Dorsolateral prefrontal cortex (tissue), 122 donors: ENCODE measurements at places on chromosomes 5 and 9. TPM values are rescaled to one million over a fixed set of nuclear protein-coding genes. Genes with fewer than 3 reads are reported as not detected.

Gene HBEGF
- 7.1 TPM for total RNA-seq

Gene CNTLN
- total RNA-seq = 6.3 TPM

Gene LVRN
- 0.62 TPM for total RNA-seq

Gene DMRTA1
- 0.35 TPM for total RNA-seq

Gene TMEM141
- 55.2 TPM for total RNA-seq

Gene SPATA6L
- 11.2 TPM for total RNA-seq

Gene POU4F3
- not detected for total RNA-seq

Gene GABRA6
- 2.5 TPM for total RNA-seq

Gene CDC25C
- 0.34 TPM for total RNA-seq

Gene SLC46A2
- total RNA-seq = 0.70 TPM

Gene LURAP1L
- total RNA-seq = 13.8 TPM

Gene ADAMTS6
- 2.5 TPM for total RNA-seq

Gene LIFR
- 102 TPM for total RNA-seq

Gene RAB3C
- 89.8 TPM for total RNA-seq

Gene TSSK1B
- total RNA-seq = not detected

Gene MAST4
- total RNA-seq = 63.5 TPM

Gene SMIM33
- not detected for total RNA-seq

Gene ASPN
- 0.58 TPM for total RNA-seq

Gene FANCC
- total RNA-seq = 8.7 TPM

Gene GALNT12
- 3.9 TPM for total RNA-seq

Gene CTSL
- 68.3 TPM for total RNA-seq
